ENCODE measurements at places on chromosomes 1 and 21.

- no peak for DNase-seq
Observed at GRCh38 chr1:219276049-219276738, 102.5 kb downstream of the LYPLAL1 start.

DNA sequence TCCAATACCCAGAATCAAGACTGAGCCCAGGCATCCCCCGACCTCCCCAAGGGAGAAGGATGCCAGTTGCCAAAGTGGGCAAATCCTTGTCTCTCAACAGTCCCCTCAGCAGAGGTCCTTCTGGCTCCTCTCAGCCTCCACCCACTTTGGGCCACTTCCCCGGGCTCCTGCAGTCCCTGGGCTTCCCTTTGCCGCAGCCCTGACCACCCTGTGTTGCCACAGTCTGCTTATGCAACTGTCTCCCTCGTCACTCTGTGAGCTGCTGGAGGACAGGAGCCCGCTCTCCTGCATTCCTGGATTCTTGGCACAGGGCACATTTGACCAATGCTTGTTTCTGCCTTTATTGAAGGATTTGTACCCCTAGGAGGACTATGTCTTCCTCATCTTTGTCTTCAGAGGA, 2.9 kb upstream of the LRP8 start:
- no peak for DNase-seq

GRCh38 chr21:39737376-39738000, 7.5 kb upstream of the IGSF5 start:
- no peak for DNase-seq

GRCh38 chr1:24117722-24118409, 5.9 kb upstream of the MYOM3 start:
- DNase-seq, result no peak

GRCh38 chr1:161285521-161285920, 24.2 kb downstream of the MPZ start:
- DNase-seq, result no peak

DNA sequence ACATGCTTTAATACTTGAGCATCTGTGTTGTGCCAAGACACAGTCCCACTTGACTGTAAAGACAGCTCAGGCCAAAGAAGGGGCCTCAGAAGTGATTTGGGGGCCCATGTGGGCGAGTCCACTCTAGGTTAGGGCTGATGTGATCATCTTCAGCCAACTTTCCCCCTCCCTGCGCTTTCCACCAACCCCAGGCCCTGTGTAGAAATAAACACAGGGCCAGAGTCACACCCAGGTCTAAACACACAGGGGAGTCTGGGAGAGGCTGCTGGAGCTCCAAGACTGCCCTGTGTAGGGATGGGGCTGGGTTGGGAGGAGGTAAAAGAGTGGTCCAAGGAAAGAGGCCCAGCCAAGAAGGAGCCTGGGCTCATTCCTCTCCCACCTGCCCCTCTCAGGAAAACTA, 2.5 kb upstream of the WNT2B start:
- no peak for DNase-seq

- DNase-seq, result no peak
Observed at GRCh38 chr1:207815913-207816291, 64.0 kb downstream of the CD46 start.

DNA sequence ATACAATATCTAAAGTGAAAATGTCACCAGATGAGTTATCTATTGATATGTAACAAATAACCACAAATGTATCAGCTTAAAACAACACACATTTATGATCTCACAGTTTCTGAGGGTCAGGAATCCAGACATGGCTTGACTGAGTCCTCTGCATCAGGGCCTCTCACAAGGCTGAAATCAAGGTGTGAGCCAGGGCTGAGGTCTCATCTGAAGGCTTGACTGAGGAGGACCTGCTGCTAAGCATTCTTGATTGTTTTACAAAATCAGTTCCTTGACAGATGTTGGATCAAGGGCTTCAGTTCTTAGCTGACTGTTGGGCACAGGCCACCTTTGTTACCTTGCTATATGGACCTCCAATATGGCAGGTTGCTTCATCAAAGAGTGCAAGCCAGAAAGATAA, 483.7 kb downstream of the CAMTA1 start:
- no peak for DNase-seq

GRCh38 chr1:231590453-231591198, 36.0 kb upstream of the DISC1 start:
- DNase-seq, result peak; percentile 12

DNA sequence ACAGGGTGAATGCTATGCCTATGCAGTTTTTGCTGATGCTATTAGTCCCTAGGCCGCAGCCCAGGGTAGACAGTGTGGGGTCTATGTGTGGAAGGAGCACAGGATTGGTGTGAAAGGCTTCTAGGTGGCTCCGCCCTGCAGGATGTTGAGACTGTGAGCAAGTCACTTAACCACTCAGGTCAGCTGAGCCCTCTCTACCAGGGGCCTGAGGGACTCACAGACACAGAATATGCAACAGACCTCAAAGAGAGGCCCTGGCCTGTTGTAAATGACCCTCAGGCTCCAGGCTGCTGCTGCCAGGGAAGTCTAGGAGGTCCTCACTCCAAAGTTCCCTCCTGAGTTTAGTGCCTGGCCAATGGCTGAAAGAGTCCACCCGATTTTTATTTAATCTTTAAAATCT, 11.0 kb downstream of the NHLH2 start:
- no peak for DNase-seq

DNA sequence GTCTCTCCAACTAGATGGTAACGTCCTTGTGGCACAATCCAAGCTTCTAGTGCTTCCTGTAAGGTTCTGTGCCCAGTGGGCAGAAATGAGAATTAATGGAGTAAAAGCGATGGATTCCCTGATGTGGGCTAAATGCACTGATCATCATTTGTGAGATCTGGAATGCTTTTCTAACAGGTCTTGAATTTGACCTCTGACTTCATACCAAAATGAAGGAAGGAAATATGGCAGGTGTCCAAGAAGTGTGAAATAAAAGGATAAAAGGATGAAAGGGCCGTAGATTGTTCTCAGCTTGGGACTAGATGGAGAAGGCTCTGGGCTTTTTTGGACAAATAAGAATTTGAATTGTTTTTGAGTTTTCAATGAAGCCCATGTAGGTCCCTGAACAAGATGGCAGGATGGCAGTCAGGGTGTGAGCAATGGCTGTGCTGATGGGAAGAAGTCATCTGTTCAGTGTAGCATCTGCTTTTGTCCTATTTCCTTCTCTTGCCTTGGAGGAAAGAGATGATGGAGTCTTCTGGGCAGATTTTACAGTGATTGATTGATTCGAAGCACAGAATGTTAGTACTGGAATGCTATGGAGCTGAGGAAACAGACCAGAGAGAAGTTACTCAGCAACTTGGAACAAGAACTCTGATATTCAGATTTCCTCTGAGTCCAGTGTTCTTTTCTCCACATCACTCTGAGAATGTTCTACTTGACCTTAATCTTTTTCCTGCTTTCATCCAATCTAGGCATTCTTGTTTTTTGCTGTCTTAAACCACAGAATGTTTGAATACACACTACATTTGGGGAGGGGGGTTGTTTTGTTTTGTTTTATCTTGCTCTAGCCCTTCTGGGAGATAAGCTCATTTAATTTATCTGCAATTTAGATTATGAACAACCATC, 286.0 kb downstream of the HLX start:
- DNase-seq, result no peak

DNA sequence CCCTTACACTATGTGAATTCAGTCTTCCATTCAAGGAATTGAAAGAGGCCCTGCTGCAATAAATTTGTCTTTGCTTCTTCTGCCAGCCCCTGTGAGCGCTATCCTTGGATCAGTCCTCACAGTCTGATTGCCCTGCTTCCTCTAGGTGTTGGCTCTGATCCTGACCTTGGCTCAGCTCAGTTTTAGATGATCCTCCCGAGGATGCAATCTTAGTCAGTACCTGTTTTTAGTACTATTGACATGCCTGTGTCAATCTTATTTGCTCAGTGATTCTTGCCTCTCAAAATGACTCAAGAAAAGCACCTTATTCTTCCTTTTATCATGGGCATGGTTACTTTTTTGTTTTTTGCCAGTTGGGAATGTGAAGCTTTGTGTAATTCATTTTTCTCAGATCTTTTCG, 101.4 kb upstream of the KCNK1 start:
- no peak for DNase-seq

- peak; percentile 12 for DNase-seq
Observed at GRCh38 chr1:9835758-9836631, 12.2 kb upstream of the CLSTN1 start.

- DNase-seq, result no peak
Observed at GRCh38 chr1:238006779-238007178, 116.1 kb upstream of the ZP4 start.

GRCh38 chr21:36420571-36421339, 35.6 kb downstream of the CHAF1B start:
- no peak for DNase-seq

DNA sequence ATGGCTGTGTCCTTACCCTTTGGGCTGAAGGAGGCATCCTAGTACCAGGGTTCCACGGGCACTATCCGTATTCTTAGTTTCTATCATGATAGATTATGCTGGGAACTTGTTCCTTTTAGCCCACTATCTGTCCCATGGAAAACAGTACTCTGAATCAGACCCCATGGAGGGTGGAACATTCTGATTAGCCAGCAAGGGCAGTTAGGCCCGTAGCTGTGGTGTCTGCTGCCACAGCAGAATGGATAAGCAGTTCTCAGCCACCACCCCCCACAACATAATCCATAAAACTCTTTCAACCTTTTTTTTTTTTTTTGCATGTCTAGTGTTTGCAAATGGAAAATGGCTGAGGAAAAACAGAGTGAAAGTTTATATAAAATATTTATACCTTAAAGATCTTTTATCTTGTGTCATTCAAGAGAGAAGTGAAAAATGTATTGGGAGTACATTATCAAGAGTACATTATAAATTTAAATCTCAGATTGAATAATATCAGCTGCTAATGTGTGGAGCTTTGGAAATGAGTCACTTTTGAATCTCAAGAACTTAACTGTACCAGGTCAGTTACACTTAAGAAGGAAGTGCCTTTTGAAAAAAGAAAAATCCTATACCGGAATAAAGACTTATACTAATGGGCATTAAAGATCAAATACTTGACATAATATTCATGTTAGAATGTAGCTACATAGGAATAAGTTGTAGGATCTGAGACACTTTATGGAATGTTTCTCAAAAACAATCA, 80.3 kb downstream of the NFIA start:
- DNase-seq, result no peak

DNA sequence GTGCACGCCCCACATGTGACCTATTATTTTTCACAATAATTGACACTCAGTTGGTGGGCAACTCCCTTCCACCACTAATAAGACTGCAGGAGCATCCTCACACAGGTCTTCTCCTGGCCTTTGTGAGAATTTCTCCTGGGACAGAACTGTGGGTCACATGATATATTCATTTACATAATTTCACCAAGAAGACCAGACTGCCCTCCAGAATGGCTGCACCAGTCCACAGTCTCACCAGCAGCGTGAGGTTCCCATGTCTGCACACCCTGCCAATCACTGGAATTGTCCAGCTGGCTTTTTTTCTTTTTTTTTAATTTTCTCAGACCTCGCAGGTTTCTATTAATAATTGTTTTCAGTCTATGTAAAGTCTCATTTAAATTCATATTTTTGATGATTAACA, 41.3 kb downstream of the ATP1A1 start:
- no peak for DNase-seq

DNA sequence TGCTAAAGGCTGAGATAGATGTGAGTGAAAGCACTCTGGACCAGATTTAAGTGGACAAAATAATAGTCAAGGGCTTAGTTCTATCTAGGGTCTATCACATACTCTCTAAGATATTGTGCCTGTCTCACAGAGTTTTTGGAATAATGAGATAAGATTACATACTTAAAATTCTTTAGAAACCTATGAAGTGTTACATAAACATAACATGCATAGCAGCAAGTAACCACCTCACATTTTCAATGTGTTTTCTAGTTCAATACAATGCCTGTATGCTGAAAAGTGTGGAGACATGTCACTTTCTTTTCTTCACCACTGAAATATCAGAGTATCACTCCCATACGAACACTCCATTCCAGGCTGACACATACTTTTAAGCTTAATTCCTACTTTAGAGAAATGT, 16.2 kb downstream of the SDCCAG8 start:
- DNase-seq, result no peak

DNA sequence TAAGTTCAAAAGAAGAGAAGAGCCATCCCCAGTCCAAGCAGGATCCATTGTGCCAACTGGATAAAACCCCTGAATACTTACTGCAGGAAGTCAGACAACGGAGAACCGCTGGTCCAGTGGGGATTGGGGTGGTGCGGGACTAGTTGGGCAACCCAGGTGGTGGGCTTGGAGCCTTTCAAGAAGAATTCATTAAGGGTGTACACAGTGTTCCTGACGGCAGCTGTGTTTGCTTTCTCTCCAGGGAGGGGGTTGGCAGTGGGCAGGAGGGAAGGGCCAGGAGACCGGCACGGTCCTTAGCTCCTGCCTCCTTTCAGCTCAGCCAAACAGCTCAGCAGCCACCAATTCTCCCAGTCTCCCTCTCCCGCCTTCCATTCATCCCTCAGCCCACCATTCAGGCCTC, 7.1 kb upstream of the CDK18 start:
- DNase-seq, result peak; percentile 50

DNA sequence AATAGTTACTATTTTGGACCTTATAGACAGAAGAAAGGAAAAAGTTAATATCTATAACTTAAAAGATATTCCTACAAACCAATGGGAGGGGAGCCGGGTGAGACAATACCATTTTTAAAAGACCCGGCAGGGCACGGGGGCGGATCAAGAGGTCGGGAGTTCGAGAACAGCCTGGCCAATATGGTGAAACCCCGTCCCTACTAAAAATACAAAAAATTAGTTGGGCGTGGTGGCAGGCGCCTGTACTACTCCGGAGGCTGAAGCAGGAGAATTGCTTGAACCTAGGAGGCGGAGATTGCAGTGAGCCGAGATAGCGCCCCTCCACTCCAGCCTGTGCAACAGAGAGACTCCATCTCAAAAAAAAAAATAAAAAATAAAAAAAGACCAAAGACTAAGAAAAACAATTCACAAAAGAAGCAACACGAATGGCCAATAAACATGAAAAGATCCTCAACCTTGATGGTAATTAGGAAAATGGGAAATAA, 1.2 kb upstream of the PSMB2 start:
- no peak for DNase-seq

GRCh38 chr1:192654591-192655251, 18.8 kb downstream of the RGS13 start:
- no peak for DNase-seq

- no peak for DNase-seq
Observed at GRCh38 chr1:160204526-160205241, 500 bp upstream of the PEA15 start.

GRCh38 chr21:46622226-46622625, 13.2 kb upstream of the PRMT2 start:
- DNase-seq, result no peak

- no peak for DNase-seq
Observed at GRCh38 chr1:150876119-150876454, 312 bp downstream of the ARNT start.

GRCh38 chr21:23127973-23128372, 2129.8 kb downstream of the NCAM2 start:
- no peak for DNase-seq

- no peak for DNase-seq
Observed at GRCh38 chr21:27812279-27812678, 845.4 kb upstream of the ADAMTS5 start.

- DNase-seq, result no peak
Observed at GRCh38 chr1:68015971-68016370, 34.5 kb downstream of the DIRAS3 start.

GRCh38 chr1:153771841-153772593, 3.2 kb upstream of the SLC27A3 start:
- DNase-seq, result no peak

Data from NCI-H2029 (cell line).